ENCODE measurements at places on chromosomes 7 and 10.
A peak's percentile ranks its signal among the peaks of the same experiment; 100 is the strongest.

GRCh38 chr7:20698469-20698868 lies 83.0 kb downstream of the ABCB5 start:
- DNase-seq: no peak

DNA sequence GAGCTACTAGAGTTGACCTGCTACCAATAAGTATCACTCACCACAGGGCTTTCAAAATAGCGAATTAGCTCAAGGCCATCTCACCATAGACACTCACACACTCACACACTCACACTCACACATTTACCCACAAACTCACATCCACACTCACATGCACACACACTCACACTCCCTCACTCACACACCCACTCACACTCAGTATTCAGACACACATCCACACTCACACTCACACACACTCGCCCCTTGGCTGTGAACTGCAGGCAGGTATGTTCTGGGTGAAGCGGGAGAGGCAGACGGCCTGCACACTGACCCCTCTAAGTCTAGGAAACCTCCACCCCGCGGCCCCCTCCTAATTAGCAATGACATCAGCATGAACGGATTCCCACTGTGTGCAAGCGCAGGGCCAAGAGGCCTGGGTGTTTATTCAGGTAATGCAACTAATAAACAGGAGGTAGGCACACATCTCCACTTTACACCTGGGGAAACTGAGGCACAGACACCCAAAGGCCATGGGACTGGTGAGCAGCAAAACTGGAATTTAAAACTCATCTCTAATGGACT lies 94.6 kb downstream of the ADARB2 start:
- DNase-seq: peak; percentile 21

- DNase-seq: no peak
These were observed 49.3 kb downstream of the COL28A1 start for GRCh38 chr7:7486362-7486761.

GRCh38 chr10:108653531-108653930 lies 1269.8 kb downstream of the XPNPEP1 start:
- DNase-seq: no peak

- DNase-seq: no peak
These were observed 55.5 kb downstream of the COL1A2 start for GRCh38 chr7:94450044-94450697.

DNA sequence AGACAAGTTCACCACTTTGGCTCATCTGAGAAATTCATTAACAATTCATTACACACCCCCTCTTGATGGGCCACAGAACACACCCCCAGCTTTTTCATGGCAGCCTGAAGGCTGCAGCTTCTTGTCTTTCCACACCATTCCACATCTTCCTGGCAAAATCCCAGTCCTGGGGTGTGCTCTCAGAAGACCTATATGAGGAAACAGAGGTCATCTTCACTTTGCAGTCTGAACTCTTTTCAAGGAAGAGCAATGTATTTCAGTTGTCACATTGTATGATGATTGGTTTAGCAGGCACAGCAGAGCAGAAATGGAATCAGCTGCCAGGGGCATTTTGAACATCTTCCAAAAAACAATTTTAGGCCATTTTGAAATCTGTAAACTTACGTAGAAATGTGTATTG lies 7.8 kb upstream of the LRRC27 start:
- DNase-seq: no peak

GRCh38 chr7:140367528-140367927 lies 30.8 kb downstream of the SLC37A3 start:
- no peak for DNase-seq

DNA sequence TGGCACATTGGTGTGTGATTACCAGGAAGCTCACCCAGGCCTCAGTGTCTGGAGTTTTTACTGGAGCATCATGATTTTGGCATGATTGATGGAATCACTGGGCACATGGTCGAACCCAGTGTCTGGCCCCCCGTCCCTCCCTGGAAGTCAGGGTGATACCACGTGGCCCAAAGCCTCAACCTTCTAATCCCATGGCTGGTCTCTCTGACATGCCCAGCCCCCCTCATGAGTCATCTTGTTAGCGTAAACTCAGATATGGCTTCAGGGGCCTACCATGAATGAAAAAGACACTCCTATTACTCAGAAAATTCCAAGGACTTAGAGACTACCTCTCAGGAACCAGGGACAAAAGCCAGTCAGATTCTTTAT lies 109.3 kb downstream of the GRK5 start:
- no peak for DNase-seq

All from ecto neural progenitor cell (in vitro differentiated cells).